ENCODE measurements at places on chromosomes 5 and 9. TPM values are rescaled to one million over a fixed set of nuclear protein-coding genes. Genes with fewer than 3 reads are reported as not detected.
A peak's percentile ranks its signal among the peaks of the same experiment; 100 is the strongest.

DNA sequence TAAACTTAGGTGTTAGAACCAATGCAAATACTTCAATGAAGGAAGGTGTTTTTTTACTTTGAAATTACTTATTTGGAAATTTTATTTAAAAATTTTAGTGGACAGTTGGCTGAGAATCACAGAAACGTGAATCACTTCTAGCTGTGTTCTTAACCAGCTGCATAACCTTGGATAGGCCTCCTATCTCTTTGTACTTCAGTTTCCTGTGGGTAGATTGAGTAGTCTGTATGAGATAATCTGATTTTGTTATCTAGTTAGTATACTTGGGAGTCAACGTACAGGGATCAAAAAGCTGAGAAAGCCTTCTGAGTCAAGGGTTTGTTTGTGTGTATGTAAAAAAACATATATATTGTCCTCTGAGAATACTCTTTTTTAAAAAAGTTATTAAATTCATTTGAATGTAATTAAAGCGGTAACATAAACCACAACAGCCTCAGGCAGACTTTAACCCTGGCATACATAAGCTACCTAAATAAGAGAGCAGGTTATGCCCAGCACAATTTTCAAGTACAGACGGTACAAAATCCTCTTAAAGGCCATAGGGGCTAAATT is 38.1 kb upstream of the ZCCHC7 start:
- DNase-seq: no peak

The GABBR2 gene
- total RNA-seq: 0.06 TPM

DNA sequence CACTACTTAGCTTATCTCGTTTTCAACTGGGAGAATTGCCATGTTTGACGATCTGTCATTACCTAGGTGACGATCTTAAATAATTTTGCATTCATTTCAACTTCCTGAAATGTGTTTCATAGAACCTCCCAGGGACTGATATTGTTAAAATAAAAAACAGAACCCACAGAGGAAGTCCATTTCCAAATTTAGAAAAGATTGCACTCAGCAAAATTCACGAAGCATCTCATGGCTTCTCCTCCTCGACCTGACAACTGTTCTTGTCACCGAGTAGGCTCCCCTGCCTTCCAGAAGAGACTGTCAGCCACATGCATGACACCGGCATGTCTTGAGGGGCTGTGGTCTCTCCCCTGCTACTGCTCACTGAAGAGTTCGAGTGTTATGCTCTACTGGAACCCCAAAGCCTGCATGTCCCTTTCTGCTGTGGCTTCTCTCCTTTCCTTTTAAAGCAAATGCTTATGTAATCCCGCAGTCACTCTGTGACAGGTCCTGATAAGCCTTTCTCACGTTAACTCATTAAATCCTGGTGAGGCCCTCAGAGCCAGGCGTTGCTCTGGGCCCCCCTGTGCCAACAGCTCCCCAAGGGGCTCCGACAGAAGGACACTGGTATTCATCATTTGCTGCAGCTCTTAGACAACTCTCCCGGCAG is 26.8 kb upstream of the ANKRD33B start:
- DNase-seq: no peak

DNA sequence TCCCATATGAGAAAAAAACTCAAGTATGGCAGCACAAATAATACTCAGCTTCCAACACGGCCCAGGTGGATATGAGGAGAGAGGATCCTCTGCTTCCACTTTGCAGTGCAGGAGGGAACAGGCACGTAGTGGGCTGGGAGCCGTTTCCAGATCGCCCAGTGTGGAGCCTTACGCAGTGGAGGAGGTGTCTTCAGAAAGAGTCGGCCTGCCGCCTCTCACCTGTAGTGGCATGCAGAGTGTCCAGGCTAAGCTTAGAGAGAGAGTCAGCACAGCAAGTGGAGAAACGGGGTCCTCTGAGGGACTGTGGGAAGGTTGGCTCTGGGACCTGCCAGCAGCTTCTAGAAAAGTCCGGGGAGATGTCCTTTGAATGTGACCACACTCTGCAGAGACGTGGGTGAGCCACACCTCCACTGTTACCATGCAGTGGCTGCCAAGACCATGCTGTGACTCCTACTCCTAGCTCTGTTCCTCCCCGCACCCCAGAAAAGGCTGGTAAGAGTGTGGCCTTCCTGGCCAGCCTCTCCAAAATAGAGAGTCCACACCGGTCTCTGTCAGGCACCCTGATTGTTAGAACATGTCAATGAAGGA is 3.5 kb upstream of the SEMA4D start:
- no peak for DNase-seq

DNA sequence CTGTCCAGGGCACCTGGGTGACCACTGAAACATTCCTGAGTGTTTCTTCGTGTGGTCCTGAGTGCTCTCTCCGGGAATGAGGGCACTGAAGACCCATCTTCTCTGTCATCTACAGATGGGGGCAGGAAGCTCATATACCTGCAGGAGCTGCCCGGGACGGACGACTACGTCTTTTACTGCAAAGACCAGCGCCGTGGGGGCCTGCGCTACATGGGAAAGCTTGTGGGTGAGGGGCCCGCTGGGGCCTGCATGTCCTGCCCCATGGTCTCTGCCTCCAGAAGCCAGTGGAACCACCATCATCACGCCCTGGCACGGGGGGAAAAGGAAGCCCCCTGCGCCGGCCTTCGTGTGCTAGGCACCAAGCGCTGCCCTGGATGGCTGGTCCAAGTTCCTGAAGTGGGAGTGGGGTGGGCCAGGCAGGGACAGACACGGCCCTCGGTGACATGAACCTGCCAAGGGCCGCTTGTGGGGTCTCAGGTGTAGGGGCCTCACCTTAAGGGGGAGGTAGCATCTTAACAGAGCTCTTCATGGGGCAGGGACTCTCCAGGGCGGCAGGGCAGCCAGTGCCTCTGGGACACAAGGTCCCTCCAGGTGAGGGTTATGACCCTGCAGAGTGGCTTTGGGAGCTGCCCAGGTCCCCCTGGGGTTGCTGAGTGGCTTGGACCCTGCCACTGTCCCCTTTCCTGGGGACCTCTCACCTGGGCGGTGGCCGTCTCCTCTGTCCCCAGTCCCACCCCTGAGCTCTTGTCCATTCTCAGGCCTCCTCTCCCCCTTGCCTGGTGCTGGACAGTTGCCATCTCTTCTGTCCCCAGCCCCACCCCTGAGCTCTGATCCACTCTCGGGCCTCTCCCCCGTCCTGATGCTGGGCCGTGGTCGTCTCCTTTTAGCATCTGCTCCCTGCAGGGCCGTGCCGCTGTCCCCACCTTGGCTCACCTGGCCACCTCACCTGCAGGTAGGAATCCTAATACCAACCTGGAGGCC is 2.1 kb downstream of the OBP2A start:
- DNase-seq: no peak

- DNase-seq: no peak
Measured at GRCh38 chr5:142644640-142645361, 41.1 kb downstream of the FGF1 start.

The CNTNAP3B gene
- 26.3 TPM for total RNA-seq

GRCh38 chr5:101932599-101932998 is 363.5 kb downstream of the SLCO4C1 start:
- DNase-seq: no peak

GRCh38 chr5:140178086-140178410 is 3.1 kb downstream of the CYSTM1 start:
- no peak for DNase-seq

The TAF1L gene
- not detected for total RNA-seq

DNA sequence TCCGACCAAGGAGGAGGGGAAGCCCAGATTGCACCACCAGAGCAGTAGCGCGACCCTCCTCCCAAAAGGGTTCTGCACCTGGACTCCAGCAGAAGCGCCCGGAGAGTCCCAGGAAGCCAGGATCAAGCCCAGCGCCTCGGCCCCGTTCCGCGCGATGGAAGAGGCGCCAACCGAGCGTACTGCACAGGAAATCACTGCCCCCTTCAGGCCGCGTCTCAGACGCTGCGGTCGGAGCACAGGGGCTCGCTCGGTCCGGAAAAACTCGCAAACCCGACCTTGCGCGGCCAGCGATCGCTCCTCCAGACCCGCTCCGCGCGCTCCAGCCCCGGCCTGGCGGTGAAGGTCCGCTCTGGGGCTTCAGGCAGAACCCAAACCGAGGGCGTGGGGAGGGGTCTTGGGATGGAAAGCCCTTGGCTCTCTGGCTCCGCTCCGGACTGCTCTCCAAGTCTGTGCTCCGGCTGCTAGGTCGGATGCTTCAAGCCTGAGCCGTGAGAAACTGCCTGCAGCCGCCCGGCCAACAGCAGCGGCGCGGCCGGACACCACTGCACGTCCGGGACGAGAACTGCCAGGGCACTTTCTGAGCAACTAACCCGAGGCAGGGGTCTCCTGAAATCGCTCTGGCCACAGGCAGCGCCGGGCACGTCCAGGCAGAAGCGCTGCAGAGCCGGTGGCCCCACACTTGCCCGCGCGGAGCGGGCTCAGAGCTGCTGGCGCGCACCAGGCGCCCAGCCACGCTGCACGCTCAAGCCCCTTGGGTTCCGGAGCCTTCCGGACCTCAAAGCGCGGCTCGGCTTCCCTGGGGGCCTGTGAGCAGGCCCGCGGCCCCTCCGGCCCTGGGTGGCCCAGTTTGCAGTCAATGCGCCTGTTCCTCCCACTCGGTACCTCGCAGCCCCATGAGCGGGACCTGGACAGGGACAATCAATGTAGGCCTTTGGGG is 1.3 kb downstream of the GABBR2 start:
- DNase-seq: peak; percentile 88

DNA sequence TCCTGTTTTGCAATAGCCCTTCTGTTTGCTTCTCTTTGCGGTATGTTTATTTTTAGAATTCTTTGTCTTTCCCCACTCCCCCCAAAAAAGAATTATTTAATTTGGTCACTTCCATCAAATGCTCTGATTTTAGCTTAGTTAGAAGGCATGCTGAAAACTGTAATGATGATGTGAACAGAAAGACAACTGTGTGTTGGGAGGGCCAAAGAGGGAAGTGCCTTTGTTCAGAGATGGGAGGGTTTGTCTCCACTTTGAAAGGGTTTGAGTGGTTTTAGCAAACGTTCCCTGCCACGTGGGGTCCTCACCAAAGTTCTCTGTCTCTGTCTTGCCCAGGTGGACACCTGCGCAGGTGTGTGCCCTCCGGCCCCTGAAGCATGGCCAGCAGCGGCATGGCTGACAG is 41.9 kb downstream of the SYK start:
- no peak for DNase-seq

GRCh38 chr5:29089591-29090130 is 2051.3 kb upstream of the CDH9 start:
- no peak for DNase-seq

DNA sequence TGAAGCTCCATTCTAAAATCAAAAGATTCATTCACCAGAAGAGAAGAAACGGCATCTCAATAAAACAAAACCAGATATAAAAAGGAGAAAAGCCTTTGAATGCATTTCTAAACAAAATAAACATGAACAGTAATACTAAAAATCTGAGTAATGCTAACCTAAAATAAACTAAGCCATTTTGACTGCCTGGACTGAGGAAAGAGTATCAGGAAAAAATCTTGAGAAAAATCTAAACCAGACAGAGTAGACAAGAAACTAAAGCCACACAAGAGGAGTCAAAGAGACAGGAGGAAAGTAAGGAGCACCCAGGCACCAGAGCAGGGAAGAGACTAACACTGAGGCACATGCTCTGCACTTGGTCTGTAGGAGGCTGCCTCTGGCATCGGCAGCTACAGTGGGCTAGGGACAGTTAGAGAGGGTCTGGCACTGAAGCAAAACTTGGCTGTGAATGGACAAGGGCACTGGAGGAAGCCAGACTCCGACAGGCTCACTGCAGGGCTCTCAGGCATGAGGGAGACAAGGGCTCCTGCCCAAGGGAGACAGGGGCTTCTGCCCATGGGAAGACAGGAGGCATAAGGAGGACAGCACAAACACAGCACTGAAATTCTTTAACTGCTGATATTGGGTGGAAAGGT is 50.2 kb downstream of the DROSHA start:
- no peak for DNase-seq

DNA sequence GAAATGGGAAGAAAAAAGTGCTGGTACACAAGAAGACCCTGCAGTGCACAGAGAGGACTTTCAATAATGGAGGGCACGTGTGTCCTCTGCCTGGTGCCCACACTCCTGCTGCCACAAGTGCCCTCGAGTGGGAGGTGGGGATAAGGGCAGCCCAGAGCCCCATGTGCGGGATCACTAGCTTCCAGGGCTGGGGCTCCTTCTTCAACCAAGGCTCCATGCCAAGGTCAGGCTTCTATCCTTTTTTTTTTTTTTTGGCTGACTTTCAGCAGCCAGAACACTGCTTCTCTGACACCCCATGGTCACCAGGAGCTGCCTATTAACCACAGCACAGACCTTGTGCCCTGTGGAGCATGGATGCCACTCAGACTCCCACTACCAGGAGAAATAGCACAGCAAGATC is 7.5 kb downstream of the ACSL6 start:
- DNase-seq: no peak

DNA sequence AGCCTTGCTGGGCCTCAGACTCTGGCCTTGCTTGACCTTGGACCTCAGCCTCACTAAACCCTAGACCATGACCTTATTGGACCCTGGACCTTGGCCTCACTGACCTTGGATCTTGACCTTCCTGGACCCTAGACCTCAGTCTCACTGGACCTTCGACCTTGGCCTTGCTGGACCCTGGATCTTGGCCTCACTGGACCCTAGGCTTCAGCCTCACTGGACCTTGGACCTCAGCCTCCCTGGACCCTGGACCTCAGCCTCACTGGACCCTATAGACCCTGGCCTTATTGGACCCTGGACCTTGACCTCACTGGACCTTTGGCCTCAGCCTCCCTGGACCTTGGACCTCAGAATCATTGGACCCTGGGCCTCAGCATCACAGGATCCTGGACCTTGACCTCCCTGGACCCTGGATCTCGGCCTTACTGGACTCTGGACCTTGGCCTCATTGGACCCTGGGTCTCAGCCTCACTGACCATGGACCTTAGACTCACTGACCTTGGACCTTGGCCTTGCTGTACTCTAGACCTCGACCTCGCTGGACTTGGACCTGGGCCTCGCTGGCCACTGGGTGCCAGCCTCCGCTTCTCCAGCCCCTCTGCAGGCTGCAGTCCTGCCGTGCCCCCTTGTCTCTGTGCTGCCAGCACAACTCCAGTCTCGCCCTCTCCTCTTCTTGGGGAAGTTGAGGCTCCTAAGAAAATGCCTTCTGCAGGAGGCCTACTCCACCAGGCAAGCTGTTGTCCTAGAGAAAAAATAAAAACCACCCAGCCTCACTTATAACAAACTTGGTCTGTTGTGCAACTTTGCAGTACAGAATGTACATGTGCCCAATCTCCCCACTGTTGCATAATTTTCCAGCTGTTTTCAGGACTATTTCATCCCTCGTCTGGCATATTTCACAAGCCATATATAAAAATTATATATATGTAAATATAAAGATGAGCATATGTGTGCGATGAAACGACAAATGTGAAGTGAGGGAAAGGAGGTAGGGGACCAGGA is 11.0 kb upstream of the ADAMTS2 start:
- DNase-seq: no peak

- DNase-seq: no peak
Measured at GRCh38 chr9:121367306-121368137, 2.5 kb downstream of the STOM start.

DNA sequence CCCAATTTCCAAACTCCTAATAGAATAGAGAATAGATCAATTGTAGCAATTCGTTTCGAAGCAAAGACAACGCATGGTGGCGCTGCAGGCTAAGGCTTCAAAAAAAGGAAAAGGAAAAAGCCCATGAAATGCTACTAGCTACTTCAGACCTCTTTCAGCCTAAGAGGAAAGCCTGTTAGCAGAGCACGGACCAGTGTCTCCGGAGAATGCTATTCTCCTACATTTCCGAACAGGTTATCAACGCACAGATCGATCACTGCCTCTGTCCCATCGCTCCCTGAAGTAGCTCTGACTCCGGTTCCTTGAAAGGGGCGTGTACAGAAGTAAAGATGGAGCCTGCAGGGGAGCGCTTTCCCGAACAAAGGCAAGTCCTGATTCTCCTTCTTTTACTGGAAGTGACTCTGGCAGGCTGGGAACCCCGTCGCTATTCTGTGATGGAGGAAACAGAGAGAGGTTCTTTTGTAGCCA is at the start of gene PCDHB15:
Gene PCDHB15, plus strand, starts transcription at position 146 of the 468 bp plus-strand sequence. Its CDS starts 184 bp downstream, at position 330.
- peak; percentile 54 for DNase-seq

- no peak for DNase-seq
Measured at GRCh38 chr5:66353186-66353585, 209.1 kb downstream of the SREK1 start.
